Choroid plexus epithelial cell (primary cell): ENCODE measurements at places on chromosomes 5 and 9.

DNA sequence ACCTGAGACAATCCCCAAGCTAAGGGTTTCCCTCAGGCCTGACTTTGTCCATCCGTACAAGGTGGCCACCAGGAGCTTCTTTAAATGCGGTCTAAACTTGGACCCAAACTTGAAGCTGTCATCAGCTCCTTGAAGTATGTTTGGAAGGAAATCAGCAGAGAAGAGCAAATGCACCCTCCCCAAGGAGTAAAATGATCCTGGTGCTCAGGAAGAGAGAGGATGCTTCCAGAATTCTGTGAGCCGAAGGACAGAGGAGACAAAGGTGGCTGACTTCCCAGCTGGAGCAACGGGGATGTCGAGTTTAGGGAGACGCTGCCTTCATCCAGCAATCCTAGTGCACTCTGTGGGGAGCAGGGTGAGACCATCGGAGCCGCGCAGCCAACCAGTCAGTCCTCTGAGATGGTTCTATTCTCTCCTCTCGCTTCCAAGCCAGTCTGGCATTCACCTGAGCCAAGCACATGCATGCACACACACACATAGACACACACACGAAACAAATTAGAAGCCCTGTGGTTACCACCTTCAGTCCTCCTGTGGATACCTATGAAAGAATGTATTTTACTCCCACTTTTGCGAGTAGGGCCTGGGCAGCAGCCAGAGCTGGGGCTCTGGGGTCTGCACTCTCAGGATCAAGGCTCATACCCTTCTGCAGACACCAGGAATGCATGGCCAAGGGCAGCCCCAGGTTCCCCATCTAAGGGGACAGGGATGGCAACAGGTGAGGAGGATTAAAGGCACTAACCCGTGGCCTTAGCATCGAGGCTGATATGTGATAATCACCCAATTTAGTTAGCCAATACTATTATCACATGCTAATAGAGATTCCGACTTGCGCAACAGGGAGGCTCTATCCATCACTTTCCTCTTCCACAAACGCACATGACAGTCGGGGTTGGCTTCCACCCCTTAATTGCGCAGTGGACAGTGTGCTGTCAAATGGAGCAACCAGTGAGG, 75.8 kb downstream of the GTF3C4 start:
- DNase-seq, result no peak

DNA sequence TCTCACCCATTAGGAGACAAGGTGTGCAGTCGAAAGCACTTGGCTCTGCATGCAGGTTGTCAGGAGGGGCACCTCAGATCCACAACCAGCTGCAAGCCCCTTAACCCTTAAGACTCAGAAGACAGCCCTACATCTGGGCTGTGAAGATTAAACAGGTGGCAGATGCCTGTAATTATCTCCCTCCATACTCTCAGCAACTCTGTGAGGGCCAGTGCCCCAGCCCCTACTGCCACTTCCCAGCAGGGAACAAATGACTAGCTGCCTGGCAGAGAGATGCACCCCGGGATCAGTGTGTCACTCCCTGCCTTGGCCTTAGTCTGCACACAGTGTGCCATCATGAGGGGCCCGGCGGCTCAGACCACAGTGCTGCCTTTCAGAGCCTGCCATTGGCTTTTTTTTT, 42.0 kb downstream of the CRB2 start:
- DNase-seq, result no peak

DNA sequence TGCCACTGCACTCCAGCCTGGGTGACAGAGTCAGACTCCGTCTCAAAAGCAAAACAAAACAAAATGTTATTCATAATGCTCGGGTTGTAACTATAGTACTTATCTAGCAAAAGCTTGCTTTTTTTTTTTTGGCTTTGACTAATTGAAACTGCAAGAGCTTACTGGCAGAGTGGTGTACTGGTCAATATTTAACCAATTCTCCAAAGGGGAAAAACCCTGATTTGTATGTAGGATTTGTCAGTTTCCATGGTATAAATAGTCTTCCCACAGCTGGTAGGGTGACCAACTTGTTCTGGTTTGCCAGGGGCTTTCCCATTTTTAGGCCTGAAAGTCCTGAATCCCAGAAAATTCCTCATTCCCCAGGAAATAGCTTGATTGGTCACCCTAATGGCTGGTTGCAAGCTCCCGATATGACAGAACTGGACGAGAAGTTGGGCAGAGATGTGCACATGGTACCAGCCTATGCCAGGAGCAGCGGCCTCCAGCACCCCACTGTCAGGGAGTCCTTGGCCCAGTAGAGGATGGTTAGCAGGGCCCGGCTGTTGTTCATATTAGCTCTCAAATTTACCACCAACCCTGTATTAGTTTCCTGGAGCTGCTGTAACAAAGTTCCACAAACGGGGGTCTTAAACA, 58.0 kb downstream of the FXN start:
- DNase-seq, result no peak

DNA sequence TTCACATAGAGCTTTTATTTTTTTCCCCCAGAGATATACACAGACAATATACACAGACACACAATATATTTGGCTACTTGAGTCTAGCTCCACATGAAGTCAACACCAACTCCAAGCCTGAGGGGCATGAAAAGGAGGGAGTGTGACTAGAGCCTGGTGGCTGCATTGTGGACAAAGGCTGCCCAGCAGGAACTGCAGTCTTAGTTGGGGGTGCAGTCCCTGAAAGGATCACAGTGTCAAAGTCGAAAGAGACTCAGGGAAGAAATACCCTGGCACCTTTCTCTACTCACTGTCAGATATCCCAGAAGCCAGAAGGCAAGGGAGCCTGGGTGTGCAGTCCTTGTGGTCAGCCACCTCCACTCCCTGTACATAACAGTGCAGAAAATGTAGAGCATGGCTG, 231.6 kb upstream of the RPS23 start:
- no peak for DNase-seq

GRCh38 chr9:126520453-126520852, 93.3 kb upstream of the LMX1B start:
- DNase-seq, result no peak

- DNase-seq, result no peak
Observed at GRCh38 chr5:14356305-14356704, 213.2 kb downstream of the TRIO start.

DNA sequence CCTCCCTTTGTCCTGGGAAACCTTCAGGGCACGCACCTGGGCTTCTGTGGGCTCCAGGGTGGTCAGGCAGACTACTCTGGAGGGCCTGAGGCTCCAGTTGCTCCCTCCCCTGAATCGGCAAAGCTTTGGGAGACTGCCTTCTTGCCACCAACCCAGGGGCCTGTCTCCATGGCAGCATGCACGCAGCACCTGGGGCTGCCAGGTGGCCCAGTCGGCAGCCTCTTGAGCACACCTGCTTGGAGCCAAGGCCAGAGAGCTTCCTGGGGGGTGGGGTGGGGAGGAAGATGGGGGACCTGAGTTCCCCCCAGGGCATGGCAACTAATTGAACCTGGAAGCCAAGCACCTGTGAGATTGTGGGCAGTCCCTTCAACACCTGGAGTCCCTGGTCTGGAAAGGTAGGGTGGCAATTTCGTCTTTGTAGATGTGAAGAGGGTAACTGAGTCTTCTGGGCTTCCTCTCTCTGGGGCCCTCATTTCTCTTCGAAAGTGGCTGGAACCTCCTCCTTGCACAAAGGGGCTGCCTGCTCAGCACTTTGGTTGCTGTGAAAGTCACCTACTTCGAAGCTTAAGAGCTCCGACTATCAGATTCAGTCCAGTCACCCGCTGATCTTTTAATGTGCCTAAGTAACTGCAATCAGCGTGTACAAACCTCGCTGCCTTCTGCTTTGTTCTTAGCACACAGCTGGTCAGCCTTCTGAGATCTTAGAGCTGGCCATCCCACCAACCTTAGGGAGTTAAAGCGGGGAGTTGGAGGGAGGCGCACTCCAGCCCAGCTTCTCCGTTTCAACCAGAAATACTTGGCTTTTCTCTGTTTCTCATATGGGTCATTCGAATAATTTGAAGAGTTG, 4.0 kb downstream of the RNF183 start:
- no peak for DNase-seq

DNA sequence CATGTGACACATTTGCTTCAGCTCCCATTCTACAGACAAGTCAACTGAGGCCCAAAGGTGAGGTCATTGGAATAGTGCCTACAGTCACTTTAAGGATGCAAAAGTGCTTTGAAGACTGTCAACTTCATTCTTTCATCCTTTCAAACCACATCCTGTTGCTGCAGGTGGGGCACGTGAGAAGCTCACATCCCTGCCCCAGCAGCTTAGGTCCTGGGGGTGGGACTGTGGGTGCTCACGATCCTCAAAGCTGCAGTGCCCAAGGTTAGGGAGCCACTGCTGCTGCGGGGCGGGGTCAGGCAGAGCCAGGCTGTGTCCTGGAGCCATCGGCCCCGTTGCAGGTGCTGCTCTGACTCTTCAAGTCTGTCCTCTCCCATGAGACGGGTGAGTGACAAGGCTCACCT, 57.9 kb upstream of the IER5L start:
- DNase-seq, result no peak

DNA sequence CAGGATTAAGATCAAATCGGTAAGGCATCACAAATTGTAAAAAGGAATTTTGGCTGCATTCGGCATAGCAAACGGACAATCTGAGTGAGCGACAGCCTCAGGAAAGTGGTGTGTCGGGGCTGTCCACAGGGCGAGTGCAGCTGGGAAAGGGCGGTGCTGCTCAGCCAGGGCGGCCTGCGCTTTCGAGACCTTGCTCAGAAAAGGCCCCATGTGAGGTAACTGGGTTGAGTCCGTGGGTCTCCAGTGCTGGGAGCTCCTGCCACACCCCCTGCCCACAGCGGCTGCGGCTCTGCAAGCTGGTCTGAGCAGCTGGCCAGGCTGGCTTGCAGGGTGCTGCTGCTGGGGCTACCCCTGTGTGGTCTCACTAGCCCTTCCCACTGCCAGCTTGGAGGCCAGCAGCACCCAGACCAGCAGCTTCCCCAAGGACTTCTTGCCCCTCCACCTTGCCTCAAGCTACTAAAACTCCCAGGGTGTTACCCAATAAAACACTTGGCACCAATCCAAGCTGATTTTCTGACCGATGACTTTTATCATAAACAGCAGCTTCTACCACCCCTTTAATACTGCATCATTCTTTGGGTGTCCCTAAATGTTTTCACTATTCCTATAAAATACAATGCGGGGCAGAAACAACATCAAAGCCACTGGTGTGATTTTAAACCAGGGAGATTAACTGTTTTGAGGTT, 6.2 kb downstream of the SURF2 start:
- peak; percentile 50 for DNase-seq

- no peak for DNase-seq
Observed at GRCh38 chr5:80057099-80057498, 22.0 kb downstream of the THBS4 start.

GRCh38 chr5:119484884-119485283, 32.6 kb downstream of the HSD17B4 start:
- DNase-seq, result no peak

DNA sequence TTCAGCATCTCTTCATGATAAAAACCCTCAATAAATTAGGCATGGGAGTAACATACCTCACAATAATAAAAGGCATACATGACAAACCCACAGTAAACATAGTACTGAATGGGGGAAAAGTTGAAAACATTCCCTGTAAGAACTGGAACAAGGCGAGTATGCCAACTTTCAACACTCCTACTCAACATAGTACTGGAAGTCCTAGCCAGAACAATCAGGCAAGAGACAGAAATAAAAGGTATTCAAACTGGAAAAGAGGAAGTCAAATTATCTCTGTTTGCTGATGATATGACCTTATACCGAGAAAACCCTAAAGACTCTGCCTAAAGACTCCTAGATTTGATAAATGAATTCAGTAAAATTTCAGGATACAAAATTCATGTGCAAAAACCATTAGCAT, 167.6 kb downstream of the TMEM38B start:
- no peak for DNase-seq

GRCh38 chr5:2206293-2207108, 323.8 kb upstream of the IRX4 start:
- DNase-seq, result no peak

GRCh38 chr5:56543441-56544388, 271.6 kb upstream of the MAP3K1 start:
- peak; percentile 76 for DNase-seq

DNA sequence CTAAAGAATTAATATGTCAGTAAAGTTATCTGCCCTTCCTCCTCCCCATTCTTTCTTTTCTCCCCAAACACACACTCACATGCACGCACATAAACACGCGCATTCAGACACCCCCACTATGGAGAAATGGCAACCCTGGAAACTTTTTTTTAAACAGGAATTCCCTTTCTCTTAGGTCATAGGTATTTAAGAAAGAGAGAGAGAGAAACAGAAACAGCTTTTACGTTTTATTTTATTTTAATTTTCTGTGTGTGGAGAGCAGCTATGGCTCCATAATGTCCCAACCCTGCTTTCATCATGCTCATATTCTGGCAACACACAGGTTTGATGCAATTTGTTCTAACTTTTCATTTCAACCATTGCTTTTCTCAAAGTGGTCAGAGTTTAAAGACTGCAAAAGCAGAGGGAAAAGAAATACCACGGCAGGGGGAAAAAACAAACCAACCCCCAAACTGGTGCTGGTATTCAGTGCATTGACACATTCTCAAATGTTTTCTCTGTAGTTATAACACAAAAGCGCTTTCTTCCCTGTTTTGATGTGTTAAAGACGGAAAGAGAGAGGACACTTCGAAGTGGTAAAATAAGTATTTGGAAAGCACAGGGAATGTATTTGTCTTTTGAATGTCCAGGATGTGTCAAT, 126.0 kb upstream of the TMEM161B start:
- no peak for DNase-seq

DNA sequence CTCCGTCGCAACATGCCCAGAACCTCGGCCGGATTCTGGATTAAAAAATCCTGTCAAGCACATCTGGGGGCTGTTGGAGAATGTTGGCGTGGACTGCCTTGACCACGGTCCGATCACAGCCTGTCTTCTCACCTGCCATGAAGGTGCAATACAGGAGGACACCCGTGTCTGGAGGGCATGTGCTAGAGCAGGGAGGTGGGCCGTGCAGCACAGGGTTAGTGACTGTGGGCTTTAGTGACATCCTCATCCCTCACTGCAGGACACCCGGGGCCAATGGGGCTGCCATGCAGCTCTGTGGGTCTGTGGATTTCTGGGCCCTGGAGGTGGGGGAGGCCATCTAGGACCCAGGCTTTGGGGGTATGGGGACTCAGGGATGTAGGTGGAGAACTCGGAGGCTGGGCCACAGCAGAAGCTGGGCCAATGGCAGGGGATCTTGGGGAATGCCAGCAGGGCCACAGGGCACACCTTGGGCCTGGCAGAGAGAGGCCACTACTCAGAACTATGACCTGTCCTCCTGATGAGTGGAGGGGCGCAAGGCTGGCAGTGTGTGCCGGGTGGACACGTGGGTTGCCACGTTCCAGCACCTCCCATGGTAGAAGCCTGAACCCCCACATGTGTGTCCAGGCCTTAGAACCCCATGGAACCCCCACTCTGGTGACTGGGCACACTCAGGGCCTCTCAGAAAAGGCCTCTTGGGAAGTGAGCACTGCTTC, 23.3 kb downstream of the ZDHHC11B start:
- DNase-seq, result no peak

DNA sequence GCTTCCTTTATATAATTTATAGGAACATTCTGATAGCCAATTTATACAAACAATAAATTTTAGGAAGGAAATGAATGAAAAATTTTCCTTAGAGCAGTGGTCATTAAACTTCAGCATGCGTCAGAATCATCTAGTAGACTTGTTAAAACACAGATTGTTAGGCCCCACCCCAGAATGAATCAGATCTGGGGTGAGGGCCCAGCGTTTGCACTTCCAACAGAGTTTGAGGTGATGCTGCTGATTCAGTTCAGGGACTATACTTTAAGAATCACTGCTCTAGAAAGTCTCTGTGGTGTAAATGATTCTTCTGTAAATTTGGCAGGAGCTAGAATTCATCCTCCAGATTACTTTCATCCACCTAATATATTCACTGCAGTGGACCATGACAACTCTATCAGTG, 80.4 kb downstream of the SLC12A2 start:
- DNase-seq, result peak; percentile 47

- no peak for DNase-seq
Observed at GRCh38 chr9:84609779-84610178, 59.8 kb upstream of the NTRK2 start.

- peak; percentile 2 for DNase-seq
Observed at GRCh38 chr5:141100243-141100805, at the start of gene PCDHB3. Gene PCDHB3, plus strand, starts transcription at chr5:141100473. Its CDS starts 177 bp downstream, at chr5:141100650.
